8988T (cell line): ENCODE measurements at places on chromosomes 16 and 17.
A peak's percentile ranks its signal among the peaks of the same experiment; 100 is the strongest.

GRCh38 chr17:7922845-7923628 lies 6.6 kb downstream of the KCNAB3 start:
- DNase-seq: no peak

DNA sequence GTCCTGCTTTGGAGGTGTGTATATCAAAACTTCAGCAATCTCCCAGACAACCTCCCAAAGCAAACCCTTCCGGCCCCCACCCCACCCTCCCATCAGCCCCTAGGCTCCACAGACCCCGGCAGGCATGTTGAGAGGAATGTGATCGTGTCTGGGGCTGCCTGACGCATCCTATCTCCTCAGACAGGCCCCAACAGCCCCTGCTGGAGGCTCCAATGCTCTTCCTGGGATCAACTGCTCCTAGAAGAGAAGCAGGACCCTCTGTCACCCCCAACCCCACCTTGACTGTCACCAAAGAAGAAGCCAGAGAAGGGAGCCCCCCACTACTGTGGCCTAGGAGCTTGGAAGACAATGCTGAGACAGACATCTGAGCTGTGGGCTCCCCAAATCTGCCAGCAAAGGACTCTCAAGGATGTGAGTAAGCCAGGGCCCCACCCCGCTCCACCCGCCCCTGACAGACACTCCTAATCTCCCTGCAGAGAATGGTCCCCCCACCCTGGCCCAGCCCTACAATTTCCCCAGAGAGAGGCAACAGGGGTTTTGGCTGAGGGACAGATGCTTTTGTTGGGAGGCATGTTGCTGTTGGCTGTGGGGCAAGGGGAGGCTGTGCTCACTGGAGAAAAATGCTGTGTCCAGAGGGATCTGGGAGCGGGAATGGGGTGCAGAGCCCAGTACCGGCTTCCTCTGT lies 1.6 kb upstream of the KRT14 start:
- DNase-seq: no peak

- DNase-seq: no peak
Measured at GRCh38 chr16:66651474-66651765, 45.1 kb downstream of the CMTM4 start.

GRCh38 chr16:20203272-20203671 lies 124.0 kb downstream of the GP2 start:
- DNase-seq: no peak

GRCh38 chr17:28996554-28997096 lies 9.2 kb downstream of the SEZ6 start:
- no peak for DNase-seq

DNA sequence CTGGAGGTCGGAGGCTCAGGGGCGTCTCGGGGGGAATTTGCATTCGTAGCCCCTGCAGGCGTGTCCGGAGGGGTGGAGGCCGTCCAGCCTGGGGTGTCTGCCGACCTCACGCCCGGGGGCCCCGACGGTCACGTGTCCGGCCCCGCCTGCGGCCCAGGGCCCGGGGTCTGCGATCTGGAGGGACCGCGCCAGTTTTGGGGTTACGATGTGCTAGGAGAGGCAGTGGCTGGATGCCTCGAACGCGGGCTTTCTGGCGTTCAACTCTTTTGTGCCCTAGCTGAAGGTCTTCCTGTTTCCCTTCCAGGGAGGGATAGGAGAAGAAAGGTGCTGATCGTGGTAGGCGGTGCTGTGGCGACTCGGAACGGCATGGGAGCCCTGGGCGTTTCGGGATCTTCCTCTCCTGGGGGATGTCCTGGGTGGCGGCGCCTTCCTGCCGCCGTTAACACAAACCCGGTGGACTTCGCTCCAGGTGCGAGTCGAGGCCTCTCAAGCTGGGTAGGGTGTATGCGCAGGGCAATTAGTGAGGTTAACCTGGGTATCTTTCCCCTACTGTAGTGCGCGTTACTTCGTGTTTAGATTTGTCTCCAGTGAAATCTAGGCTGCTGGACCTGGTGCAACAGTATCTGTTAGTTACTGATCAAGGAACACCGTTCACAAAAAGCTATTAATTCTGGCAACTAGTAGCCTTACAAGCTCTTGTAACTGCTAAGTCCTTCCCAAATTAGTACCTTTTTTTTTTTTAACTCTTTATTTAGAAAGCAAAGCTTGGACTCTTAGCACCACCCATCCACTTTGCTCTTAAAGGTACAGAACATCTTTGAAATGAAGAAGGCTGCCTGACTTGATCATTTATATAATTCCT lies 1.3 kb downstream of the AKAP1 start:
- peak; percentile 43 for DNase-seq

- no peak for DNase-seq
Measured at GRCh38 chr16:81588326-81589081, 143.9 kb downstream of the CMIP start.

DNA sequence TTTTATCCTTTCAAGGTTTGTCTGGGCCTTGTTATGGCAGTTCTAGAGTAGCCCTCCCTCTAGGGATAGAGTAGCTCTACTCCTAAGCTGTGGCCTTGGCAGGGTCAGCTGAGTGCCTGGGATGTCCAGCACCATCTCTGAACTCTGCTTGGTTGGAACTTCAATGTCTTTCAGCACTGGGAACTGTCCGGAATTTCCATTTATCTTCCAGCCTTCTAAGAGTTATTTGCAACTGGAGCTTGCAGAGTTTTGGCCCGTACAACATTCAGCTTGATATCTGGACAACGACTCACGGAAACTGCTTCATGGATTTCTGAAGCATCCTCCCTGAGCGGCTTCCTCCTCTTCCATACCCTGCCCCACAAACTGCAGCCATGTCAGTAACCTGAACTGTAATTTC lies 22.9 kb downstream of the MMD start:
- no peak for DNase-seq

DNA sequence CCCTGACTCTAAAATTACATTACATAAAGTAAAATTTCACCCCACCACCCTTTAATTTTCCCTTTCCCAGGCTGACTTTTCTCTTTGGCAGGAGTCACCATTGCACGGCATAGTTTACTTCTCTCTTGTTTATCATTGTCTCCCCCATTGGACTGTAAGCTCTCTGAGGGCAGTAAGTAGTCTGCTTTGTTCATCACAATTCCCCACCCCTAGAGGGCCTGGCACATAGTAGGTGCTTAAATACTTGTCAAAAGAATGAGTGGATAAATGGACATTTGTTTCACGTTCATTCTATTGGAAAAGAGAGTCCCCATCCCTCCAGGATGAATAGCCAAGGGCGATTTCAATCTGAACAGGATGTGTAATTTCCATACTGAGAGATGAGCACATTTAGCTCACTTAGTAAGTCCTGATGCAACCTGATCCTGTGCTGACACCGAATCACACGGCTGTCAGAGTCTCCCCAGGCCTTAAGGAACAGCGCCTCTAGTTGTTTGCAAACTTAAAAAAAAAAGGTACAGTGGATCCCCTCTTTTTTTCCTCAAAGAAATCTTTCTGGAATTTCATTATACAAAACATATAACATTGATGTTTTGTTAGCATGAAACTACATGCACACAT lies 54.0 kb downstream of the AKAP1 start:
- DNase-seq: no peak

- DNase-seq: no peak
Measured at GRCh38 chr16:65125871-65126270, 4.0 kb upstream of the CDH11 start.

- DNase-seq: no peak
Measured at GRCh38 chr17:53627511-53627910, 195.2 kb upstream of the KIF2B start.

DNA sequence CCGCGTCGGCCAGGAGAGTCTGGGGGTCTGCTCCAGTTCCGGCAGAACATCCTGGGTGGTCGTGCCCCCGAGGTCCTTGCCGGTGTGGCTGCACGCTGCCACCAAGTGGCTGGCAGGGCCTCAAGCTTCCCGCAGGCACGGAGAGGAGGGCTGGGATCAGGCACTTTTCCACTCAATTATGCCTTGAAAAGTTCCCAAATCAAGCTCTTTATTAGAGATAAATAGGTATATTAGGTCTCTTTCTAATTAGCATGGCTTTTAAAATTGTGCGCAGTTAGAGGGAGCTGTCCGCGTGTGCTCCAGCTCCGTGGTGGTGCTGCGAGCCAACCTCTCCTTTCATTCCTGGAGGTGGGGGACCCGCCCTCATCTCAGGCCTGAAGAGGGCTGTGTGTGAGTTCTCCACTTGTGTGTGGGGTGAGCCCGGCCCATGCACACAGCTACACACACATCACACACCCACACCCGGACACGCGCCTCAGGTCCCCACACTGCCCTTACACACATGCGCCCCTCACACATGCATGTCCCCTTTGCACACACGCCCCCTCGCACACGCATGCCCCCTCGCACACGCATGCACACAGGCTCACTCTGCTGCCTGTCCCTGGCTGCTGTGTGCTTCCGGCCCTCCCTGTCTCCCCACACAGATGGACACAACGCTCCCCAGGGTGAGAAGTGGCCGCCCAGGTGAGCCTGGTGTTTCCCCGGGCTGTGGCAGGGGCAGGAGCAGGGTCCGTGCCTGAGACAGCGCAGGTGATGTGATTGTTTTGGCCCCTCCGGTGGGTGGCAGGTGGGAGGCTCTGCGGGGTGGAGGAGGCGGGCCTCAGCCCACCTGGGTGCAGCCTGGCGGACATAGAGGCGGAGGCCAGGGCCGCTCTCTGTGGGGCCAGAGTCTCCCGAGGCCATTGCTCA lies 28.8 kb downstream of the CACNA1H start:
- DNase-seq: no peak

- no peak for DNase-seq
Measured at GRCh38 chr17:43714465-43715149, 44.0 kb downstream of the SOST start.

DNA sequence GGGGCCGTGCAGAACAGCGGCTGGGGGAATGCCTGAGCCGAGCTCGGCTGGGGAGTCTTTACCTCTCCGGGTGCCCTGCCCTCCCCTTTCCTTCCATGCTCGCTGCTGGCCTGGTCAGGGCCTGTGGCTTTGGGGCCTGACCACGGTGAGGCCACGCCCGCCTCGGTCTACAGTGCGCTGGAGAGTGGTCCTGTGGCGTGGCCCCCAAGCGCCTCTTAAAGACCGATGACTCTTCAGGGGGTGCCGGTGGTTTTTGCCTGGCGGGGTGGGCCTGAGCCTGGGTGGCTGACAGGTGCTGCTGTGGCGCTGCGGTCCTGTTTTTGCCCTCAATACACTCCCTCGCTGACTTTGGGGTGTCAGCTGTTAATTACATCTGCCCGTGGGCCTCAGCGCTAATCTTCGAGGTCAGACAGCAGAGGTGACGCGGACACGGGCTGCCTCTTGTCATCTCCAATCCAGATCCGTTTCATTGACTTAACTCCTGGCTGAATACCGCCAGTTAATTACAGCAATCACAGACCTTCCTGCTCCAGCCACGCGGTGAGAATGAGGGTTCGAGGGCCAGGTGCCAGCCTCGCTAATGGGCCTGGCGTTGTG lies 29.7 kb downstream of the GSE1 start:
- DNase-seq: no peak

DNA sequence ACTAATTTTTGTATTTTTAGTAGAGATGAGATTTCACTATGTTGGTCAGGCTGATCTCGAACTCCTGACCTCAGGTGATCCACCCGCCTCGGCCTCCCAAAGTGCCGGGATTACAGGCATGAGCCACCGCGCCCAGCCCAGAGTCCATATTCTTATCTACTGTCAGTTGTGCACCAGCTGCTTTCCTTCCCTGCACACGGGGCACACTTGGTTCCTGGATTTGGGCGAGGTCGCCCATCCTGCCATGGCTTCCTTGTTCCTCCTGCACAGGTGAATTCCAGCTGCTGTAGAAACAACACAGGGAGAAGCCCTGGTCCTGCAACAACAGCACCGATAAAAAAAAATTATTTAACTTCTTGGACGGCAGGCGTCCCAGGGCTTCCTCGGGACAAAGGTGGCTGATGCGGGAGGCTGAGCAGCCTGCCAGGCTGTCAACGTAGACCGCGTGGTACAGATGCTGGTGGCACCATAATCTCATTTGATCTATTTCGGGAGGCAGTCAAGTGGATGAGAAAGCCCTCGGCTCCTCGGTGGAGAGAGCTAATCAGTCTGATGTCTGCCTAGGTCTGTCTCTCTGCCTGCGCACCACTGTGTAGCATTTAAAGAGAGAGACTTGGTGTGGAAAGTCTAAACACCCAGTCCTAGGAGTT lies 19.1 kb downstream of the RGS9 start:
- no peak for DNase-seq

GRCh38 chr16:50266337-50267091 lies at the start of gene ADCY7:
TSS of gene ADCY7 (plus strand) at chr16:50266551. CDS start at chr16:50288180, 21,629 bp downstream.
- DNase-seq: no peak

DNA sequence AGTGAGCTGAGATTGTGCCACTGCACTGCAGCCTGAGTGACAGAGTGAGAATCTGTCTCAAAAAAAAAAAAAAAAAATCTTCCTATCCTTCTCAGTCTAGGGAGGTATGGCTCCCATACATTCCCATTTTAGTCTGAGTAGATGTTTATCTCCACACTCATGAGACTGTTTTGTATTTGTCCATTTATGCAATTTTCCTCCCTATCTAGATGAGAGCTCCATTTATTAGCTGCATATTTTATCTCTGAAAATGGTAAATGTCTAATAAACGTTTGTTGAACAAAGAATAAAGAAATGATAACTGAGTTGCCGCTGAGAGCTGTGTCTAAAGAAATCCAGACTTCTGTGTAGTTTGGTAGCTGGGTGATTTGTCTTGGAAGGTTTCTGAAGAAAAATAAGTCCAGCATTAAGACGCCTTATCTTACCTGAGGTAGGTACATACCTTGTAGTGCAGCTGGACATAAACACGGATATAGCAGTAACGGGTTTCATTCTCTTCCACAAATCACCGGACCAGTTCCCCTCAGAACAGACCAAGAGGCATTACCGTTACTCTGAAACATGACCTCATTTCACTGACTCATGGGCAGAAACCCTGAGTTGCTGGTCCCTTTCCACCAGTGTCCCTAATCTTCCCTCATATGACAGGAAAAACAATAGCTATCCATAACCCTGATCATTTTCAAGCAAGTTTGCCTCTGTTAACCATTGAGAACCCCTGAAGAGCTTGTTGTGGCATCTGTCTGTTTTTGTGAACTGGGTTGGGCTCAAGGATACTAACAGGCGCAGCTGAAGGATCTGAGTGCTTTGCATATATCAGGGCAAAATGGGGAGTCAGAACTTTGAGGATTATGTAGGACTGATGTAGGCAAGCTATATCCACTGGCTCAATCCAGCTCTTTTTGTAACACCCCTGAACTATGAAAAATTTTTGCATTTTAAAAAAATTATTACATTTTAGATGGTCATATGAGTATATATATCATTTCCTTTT lies 177.4 kb upstream of the XYLT1 start:
- no peak for DNase-seq
